ENCODE measurements at places on chromosomes 7 and 10.
A peak's percentile ranks its signal among the peaks of the same experiment; 100 is the strongest.

- no peak for DNase-seq
Observed at GRCh38 chr10:11170993-11171851, 153.6 kb downstream of the CELF2 start.

DNA sequence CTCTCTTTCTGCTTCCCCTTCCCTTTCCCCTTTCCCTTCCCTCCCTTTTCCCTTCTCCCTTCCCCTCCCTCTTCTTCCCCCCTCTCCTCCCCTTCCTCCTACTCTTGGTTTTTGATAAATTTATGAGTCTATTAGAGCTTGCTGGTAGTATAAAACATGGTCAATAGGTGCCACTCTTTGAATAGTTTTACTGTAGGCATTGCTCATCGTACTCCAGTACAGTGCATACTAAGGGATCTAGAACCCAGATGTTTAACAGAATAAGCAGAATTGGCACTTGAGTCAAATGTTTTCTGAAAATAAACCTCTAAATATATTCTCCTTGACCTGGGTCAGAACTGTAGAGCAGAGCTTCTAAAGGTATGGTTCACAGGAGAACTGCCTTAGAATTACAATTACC lies 126.7 kb downstream of the SORCS3 start:
- DNase-seq = no peak

GRCh38 chr7:105600720-105601550 lies 19.6 kb upstream of the EFCAB10 start:
- no peak for DNase-seq

- no peak for DNase-seq
Observed at GRCh38 chr10:76497666-76498065, 1066.2 kb downstream of the LRMDA start.

GRCh38 chr7:106840342-106840741 lies 24.7 kb upstream of the PIK3CG start:
- DNase-seq = no peak

DNA sequence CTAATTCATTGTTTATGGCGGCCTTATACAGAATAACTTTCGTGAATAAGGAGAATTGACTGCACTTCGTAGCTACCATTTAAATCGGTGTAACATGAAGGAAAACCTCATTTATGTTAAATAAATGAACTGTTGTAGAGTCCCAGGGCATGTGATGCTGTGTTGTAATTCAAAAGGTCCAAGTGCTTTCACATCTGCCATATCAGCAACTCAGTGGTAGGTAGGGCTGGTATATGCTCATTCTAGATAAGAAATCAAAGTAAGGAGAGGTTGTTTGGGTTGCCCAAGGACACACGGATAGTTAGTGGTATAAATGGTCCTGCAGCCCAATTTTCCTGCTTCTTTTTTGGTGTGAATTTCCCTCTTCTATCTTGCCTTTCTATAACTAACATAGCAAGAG lies 15.8 kb downstream of the BBS9 start:
- no peak for DNase-seq

DNA sequence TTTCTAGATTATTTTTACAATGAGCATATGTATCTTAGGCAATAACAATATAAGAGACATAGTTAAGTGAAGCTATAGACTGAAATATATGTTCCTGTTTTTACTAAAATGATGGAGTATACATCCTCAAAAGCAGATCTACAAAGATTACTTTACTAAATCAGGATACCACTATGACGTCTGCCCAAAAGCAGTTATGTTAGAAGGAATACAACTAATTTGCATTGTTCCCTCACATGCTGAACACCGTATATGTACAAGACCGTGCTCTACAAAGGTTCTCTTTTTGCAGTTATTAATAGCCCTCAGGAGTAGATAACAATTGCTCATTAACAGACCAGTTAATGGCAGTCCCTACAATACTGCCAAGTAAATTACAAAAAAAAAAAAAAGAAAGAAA lies 137.5 kb downstream of the CD36 start:
- no peak for DNase-seq

GRCh38 chr10:124447751-124448466 lies 1.9 kb downstream of the NKX1-2 start:
- no peak for DNase-seq

- peak; percentile 27 for DNase-seq
Observed at GRCh38 chr7:126535176-126535575, 717.6 kb downstream of the GRM8 start.

- no peak for DNase-seq
Observed at GRCh38 chr10:108849688-108850087, 1073.6 kb downstream of the XPNPEP1 start.

- DNase-seq = no peak
Observed at GRCh38 chr10:43904301-43904700, 255.6 kb upstream of the ZNF32 start.

DNA sequence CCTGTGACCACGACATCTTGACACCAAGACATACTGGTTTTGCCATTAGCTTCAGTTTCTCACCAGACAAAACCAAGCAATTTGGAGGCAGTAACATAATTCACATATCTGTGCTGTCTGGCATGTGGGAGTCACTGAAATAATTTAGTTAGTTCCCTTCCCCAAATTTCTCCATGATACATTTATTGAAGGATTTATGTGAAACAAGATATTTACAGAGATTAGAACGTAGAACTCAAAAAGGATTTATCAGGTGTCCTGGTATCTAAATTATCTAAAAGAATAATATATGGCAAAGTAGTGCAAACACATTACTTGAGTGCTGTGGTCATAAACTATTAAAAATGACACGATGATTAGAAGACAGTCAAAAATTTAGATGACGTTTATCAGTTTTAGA lies 98.7 kb downstream of the ETV1 start:
- DNase-seq = no peak

- no peak for DNase-seq
Observed at GRCh38 chr7:100893910-100894721, 1.6 kb downstream of the ACHE start.

GRCh38 chr7:4742051-4742573 lies 33.3 kb upstream of the AP5Z1 start:
- DNase-seq = no peak

DNA sequence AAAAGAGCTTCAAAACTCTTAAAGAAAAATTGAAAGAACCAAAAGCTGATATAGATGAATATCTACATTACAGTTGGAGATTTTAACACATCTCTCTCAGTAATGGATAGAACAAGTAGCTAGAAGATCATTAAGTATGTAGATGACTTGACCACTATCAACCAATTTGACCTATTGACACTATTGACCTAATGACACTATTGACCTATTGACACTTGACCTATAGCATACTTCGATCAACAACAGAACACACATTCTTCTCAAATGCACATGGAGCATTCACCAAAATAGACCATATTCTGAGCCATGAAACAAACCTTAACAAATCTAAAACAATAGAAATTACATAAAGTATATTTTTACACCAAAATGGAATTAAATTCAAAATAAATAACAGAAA lies 22.3 kb downstream of the GIMAP5 start:
- no peak for DNase-seq

- DNase-seq = no peak
Observed at GRCh38 chr10:14382022-14382421, 51.3 kb upstream of the FRMD4A start.

GRCh38 chr7:111437736-111438135 lies 124.6 kb downstream of the IMMP2L start:
- DNase-seq = no peak

DNA sequence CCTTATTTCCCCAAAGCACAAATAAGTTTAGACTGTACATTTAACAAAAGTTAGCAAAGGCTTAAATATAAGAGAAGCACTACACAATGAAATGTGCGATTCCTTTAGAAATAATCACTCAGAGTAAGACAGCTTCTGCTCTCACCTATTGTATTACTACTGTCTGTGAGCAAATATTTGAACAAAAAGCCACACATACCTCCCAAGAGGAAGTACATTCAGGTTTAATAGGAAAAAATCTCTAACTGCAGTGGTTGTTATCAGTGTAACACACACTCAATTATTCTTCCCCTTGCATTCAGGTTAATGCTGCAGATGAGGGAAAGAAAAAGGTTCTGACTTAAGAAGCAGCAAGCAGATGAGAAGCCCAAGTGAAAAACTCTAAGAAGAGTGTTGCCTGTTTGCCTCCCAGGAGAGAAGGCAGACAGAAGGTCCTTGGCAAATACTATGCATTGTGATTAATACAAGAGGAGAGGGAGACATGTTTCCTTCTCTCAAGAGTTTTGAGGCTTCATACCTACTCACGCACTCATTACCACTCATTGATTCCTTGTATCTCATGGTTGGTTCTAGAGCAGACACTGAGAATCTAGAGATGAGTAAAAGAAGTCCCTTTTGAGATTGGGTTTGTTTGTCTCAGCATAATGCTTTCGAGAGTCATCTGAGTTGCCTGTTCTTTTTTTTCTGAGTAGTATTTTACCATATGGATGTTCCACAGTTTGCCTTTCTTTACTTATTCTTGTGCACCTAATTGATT lies 13.6 kb downstream of the GIMAP4 start:
- DNase-seq = peak; percentile 69

- no peak for DNase-seq
Observed at GRCh38 chr10:88668465-88668864, 4.2 kb downstream of the LIPF start.

DNA sequence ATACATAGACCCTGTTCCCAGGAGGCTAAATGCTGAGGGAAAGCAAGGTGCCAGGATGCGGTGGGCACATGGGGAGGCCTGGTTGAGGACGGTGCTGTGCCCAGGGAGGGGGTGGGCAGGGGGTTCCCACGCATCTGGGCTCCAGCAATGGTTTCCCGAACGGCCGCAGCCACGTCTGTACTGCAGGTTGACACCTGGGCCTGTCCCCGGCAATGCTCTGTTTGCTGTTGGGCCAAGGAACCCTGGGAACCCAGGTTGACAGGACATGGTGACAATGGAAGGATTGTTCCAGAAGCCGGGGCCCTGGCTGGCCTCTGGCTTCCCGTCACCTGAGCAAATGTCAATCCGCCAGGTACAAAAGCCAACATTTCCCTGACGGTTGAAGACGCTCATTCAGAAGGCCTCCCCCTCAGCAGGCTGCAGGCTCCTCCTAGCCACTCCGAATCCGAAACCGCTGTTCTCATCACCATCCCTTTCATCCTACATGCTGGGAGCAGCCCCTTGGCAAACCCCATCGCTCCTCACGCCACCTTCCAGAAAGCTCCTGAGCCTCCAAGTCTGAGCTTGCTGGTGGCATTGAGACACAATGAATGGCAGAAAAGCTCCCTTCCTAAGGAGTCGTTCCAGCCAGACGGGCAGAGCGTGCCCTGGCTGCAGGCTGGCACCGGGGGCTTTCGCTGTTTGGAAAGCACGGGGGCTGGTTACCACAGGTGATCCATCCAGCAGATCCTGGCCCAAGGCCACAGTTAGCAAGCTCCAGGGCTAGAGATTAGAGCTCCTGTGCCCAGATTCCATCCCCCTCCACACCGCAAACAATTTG lies 31.2 kb downstream of the SPOCK2 start:
- no peak for DNase-seq

GRCh38 chr7:100211342-100211780 lies 8.4 kb upstream of the PVRIG start:
- no peak for DNase-seq

DNA sequence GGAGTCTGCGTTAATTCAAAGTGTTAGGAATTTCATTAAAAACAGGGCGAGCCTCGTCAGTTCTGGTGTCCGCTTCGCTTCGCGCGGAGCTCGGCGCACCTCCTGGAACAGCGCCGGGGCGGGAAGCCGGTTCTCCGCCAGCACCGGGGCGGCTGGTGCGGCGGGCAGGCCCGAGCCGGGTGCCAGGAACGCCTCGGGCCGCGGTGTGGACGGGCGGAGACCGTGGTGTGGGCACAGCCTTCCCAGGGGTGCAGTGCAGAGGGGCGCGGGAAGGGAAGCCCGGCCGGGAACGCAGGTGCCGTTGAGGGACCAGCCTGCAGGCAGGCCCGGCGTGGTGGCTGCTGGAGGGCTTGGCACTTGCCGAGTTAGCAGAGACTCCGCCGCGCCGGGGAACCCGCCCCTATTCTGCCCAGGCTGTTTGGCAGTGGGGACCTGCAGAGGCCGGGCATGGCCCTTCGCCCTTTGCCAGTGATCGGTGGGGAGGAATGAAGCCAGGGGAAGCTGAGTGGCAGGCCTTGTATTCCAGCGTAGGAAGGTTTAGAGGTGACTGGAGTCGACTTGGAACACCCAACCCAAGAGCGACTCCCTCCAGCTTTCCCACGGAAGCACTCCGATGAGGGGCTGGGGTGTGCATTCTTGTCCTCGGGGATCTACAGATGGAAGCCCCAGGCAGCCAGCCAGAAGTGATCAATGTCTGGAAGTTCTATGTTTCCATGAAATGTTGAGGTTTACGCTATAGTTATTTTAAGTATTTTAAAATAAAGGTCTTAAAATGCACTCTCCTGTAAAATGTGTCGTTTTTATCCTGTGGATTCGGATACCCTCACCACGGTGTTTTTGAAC lies 945 bp upstream of the RHEB start:
- no peak for DNase-seq

DNA sequence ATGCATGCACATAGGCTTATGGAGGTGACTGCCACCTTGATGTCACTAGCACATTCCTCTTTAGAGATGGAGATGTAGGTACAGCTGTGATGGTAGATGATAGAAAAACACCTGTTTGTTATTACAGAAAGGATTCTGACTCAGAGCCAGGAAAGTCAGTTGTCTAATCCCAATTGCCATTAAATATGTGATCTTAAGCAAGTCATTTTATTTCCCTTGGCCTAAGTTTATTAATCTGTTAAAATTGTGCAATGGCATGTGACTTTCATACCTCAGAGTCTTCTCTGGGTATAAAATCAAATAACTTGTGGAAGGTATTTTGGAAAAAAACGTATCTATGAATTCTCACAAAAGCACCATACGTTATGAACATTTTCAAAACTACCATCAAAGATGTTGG lies 123.9 kb upstream of the BET1 start:
- DNase-seq = no peak

GRCh38 chr10:119136084-119136483 lies 29.4 kb downstream of the SFXN4 start:
- no peak for DNase-seq

DNA sequence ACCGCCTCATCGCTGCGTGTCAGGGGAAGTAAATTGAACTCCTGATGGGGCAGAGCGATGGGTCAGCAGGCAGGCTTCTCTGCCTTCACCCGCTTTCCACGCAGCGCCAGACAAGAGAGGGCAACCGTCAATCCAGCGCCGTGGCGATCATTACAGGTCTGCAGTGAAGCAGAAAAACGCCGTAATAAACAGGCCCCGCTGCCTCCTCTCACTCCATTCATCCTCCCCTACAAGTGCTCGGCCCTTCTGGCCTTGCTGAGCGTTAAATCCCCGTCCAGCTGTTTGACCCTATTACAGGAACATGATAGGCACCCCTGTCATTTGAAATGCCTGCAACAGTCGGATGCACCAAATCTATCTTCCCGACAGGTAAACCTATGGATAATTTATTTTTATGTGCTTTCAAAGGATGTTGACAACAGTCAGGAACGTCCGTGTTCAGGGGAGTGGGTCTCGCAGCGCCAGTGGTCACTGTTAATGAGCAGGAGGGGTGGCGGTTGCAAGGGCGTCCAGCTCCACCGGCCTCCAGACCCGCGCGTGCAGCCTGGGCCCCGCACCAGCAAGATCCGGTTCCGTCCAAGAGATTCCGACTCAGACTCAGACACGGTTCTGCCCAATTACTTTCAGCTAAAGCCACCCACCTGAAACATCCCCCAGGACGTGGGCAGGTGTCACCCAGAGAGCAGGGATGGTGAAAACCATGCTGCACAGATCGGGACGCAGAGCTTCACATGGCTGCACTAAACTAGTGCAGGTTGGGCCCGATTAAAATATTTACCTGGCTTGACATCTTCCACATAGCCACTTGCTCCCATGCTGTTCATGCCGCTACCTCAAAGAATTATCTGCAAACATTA lies 508.0 kb upstream of the MGMT start:
- DNase-seq = no peak

GRCh38 chr10:48797830-48798229 lies 113.2 kb downstream of the WDFY4 start:
- DNase-seq = no peak

GRCh38 chr7:8500286-8500685 lies 66.9 kb downstream of the NXPH1 start:
- DNase-seq = no peak
